ENCODE measurements at places on chromosomes 1 and 21.
A peak's percentile ranks its signal among the peaks of the same experiment; 100 is the strongest.

- DNase-seq: no peak
Measured at GRCh38 chr1:244339073-244339692, 112.5 kb downstream of the ADSS2 start.

DNA sequence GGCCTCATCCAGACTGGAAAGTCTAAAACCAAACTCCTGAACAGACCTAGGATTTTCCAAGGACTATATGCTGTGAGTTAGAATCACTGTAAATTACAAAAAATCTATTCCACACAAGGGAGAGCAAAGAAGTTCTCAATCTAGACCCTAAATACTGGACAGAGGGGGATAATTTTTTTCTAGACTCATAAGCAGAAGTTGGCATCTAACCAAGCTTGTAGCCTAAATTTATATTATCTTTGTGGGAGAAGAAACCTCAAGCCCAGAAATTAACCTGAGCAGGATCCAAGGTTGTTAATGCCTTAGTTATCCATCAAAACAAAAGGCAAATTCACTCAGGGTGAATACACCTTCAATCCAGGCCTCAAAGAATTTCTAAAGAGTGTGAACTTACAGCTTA, 290.2 kb downstream of the SMYD3 start:
- DNase-seq: no peak

GRCh38 chr1:2881556-2881955, 80.1 kb upstream of the TTC34 start:
- DNase-seq: no peak

DNA sequence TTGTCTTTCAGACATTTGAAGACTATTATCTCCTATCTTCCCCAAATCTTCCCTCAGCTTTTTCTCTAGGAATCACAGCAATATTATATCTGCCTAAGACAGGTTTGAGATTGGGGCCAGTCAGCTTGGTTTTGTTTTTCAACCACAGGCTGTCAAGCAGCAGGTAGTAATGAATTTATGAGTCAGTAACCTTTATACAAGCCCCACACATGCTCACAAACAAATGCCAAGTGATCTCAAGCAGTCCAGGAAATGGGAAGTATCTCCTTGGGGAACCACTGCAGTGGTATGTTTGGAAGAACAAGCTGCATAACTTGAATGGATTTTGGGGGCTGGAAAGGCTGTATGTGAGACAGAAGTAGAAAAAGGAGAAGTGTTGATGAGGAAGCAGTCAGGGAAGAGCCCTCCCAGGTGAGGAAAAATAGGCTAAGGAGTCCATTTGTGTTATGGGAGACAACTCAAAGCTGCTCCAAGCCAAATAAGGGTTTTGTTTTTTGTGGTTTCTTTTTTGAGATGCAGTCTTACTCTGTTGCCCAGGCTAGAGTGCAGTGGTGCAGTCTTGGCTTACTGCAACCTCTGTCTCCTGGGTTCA, 2.1 kb downstream of the DHDDS start:
- DNase-seq: no peak

DNA sequence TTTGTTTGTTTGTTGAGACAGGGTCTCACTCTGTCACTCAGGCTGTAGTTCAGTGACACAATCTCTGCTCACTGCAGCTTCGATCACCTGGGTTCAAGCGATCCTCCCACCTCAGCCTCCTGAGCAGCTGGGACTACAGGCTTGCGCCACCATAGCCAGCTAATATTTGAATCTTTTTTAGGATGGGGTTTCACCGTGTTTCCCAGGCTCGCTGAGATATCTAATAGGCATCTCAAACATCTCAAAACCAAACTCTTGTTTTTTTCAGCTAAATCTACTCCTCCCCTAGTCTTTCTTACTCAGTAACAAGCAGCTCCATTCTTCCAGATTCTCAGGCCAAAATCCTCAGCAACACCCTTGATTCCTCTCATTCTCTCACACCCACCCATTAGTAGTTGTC, 22.0 kb upstream of the SRRM1 start:
- no peak for DNase-seq

- DNase-seq: peak; percentile 65
Measured at GRCh38 chr1:93607814-93608186, 73.8 kb downstream of the BCAR3 start.

DNA sequence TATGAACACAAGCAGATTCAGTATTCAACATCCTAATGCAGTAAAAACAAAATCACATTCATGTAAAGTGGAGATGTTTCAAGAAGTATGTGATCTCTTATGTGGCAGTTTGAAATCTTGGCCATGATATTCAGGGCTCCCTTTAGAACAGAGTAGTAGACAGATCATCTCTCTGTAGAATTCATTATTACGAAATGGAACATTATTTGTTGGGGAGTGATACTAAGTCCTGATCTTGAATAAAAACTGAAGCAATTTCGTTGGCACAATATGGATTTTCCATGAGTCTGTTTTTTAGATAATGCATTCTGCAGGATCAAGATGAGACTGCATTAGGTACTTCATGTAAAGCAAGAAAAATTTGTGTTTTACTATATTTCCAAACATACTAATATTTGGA, 264.4 kb upstream of the NRIP1 start:
- DNase-seq: no peak

GRCh38 chr1:163039707-163040093, 29.5 kb upstream of the RGS4 start:
- no peak for DNase-seq
